ENCODE measurements at places on chromosomes 6 and 20.

GRCh38 chr20:6169251-6169650, 46.4 kb upstream of the FERMT1 start:
- no peak for DNase-seq

DNA sequence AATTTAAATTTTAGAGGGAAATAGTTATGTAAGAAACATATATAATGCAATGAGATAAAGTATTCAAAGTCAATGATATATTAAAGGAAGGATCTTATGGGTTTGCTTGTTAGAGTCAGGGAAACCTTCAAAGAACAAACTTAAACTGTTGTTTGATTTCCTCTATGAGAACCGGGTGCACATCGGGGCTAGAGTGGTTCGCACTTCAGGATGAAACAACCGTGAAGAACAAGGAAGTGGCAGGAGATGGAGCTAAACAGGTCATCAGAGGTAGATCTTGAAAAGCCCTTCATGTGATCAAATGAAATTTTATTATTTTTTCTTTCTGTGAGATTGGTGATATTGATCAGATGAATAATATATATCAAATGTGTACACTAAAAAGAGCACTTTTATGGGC, 951.9 kb upstream of the FLRT3 start:
- DNase-seq = no peak

- no peak for DNase-seq
Observed at GRCh38 chr6:158506601-158507000, 53.3 kb upstream of the TMEM181 start.

DNA sequence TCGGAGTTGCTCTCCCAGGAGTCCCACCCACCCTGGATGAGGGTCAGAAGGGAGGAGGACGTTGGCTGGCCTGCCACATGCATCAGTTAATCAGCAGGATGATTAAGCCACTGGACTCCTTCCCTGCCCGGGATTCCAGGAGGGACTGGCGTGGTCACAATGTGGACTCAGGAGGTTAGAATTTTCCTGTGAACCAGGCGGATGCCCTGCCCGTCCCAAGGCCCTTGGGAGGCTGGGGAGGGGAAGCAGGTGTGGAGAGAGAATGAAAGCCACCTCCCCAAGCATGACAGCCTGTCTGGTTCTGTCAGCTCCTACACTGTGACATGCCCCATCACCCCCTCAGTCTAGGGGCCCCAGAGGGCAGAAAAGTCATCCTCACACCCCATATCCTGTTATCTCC, 11.6 kb upstream of the ITPR3 start:
- no peak for DNase-seq

DNA sequence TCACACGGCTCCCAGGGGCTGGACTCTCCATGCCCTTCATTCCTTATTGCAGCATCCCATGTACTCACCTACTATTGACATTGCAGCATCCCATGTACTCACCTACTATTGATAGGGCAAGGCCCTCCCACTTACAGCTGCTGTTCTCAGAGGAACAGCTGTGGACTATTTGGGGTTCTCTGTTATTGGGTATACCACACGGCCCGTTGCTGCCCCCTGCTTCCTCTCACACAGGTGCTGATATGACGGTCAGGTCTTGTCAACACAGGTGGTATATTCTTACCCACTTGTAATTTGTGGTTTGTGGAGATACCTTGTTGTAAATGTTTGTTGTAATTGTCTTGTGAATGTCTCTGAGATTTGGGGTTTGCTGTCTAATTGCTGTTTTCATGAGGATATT, 18.8 kb downstream of the ALDH5A1 start:
- DNase-seq = no peak

- DNase-seq = no peak
Observed at GRCh38 chr6:72955666-72956065, 269.6 kb downstream of the KHDC1L start.

GRCh38 chr6:136309729-136310311, 20.2 kb upstream of the BCLAF1 start:
- no peak for DNase-seq

DNA sequence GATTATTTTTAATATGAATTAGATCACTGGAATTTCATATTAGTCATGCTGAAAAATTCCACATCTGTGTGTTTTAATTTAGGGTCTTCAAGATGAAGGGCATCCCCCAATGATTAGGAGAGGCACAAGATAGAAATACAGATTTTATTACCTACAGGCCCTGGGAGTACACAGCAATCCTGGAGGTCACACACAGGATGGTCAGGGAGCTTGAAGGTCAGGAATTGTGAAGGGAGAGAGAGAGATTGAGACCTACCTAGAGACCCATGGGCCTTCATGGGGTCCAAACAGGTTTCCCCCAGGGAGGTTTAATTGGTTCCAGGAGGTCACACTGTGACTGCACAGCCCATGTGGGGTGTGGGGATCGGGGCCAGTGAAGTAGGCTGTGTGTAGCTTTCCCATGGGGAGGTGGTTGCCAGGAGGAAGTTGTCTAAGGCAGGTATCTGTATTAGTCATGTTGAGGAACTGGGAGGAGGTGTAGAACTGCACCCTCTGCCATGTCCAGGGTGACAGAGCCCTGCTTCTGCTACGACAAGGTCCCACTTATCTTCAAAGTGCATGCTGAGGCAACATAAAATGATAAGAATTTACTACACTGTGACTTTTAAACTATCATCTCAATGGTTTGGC, 18.3 kb downstream of the SNX9 start:
- DNase-seq = no peak

GRCh38 chr6:161303628-161304340, 29.9 kb upstream of the AGPAT4 start:
- DNase-seq = no peak

- DNase-seq = no peak
Observed at GRCh38 chr20:25749649-25750048, 53.0 kb upstream of the ZNF337 start.

- no peak for DNase-seq
Observed at GRCh38 chr20:64145458-64146300, 18.6 kb upstream of the MYT1 start.

GRCh38 chr6:82739303-82739702, 326.3 kb downstream of the UBE3D start:
- no peak for DNase-seq

GRCh38 chr6:129485746-129486145, 224.2 kb downstream of the ARHGAP18 start:
- DNase-seq = no peak

DNA sequence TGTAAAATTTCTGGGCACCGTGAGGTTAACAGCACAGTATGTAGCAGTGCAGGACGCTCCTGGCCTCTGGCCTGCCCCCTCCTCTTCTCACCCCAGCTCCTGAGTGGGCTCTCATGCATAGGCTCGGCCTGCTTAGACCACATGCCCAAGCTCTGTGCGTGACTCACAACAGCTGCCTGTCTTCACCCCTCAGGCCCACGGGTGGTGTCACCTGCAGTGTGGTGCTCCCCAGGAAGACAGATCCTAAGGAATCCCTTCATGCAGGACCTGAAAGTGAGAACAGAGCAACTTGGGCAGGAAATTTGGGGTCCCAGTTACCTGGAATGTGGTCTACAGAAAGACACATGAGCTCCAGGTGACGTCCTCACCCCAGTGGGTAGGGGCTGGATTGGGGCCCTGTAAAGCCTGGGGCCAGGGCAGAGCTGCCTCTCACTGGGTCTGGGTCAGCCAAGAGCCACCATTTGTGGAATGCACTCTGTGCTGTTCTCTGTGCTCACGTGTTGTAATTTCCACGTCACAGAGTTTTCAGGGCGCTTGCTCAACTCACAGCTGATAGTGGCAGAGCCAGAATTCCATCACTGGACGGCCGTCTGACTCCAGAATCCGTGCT, 37.0 kb upstream of the PXDC1 start:
- no peak for DNase-seq

- DNase-seq = no peak
Observed at GRCh38 chr6:160454303-160454702, 106.1 kb downstream of the SLC22A3 start.

GRCh38 chr20:38680500-38681306, 43.6 kb upstream of the SLC32A1 start:
- DNase-seq = peak; percentile 39

- no peak for DNase-seq
Observed at GRCh38 chr20:53865901-53866793, 204.2 kb downstream of the BCAS1 start.

- DNase-seq = peak; percentile 42
Observed at GRCh38 chr6:135464634-135465033, 32.9 kb downstream of the AHI1 start.

GRCh38 chr6:31430449-31430848, 27.1 kb downstream of the MICA start:
- DNase-seq = no peak

- no peak for DNase-seq
Observed at GRCh38 chr20:11332381-11332780, 585.3 kb upstream of the BTBD3 start.

DNA sequence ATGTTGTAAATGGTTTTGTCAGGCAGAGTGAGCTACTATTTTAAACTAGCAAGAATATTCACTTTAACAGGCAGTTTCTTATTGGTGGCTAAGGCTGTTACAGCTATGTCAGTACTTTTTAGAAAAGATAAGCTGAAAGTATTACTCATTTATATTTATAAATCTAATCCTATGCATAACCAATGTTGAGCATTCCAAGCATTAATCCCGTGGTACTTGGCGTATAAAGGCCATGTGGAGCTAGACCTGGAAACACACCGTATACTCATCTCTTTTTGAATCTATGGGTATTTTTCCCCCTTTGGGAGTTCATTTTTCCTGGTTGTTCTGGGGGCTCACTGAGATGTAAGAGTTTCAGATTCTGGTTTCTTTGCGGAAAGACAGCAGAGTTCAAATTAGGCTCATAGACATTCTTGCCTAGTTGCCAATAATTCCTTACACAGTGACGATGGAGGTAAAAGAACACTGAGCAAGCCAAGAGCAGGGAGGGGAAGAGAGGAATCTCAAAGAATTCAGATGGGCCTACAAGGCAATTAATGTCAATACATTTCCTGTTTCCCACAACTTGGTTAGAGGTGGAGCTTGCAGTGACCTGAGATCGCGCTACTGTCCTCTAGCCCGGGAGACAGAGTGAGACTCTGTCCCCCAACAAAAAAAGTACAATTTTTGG, 211.5 kb downstream of the SOX4 start:
- no peak for DNase-seq
